ENCODE measurements at places on chromosomes 2 and 18. TPM values are rescaled to one million over a fixed set of nuclear protein-coding genes. Genes with fewer than 3 reads are reported as not detected.

The LIMS3 gene
- polyA plus RNA-seq: 6.0 TPM

The PPP1CB gene
- polyA plus RNA-seq: 195 TPM

The EVA1A gene
- 5.0 TPM for polyA plus RNA-seq

The HOXD1 gene
- polyA plus RNA-seq: 2.6 TPM

The CD28 gene
- 3.4 TPM for polyA plus RNA-seq

The RAB6C gene
- polyA plus RNA-seq: 0.24 TPM

The KIF5C gene
- 1.6 TPM for polyA plus RNA-seq

The ATP5F1A gene
- polyA plus RNA-seq: 500 TPM

The SEPTIN10 gene
- polyA plus RNA-seq: 75.9 TPM

The PTPN2 gene
- polyA plus RNA-seq: 27.0 TPM

The SERPINB12 gene
- 0.53 TPM for polyA plus RNA-seq

The UBXN4 gene
- polyA plus RNA-seq: 68.6 TPM

The GALR1 gene
- 0.01 TPM for polyA plus RNA-seq

The FAM124B gene
- polyA plus RNA-seq: 9.2 TPM

The TFCP2L1 gene
- 0.09 TPM for polyA plus RNA-seq

- no peak for DNase-seq
Measured at GRCh38 chr2:218325566-218326160, 31.0 kb upstream of the CATIP start.

DNA sequence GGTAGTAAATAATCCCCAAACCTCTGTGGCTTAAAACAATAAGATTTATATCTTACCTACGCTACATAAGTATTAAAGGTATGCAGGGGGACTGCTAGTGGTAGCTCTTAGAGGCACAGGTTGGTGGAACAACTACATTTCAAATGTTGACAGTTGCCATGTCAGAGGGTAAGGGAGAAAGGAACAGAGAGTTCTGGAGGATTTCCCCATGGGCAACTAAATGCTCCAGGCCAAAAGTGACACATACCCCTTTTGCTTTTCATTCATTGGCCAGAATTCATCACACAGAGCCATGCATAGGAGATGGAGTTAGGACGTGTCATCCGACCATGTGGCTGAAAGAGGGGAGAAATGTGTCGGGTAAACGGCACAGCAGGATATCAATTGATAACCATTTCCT is 133.2 kb downstream of the NAPG start:
- DNase-seq: no peak

GRCh38 chr2:197122821-197123220 is 187.8 kb downstream of the ANKRD44 start:
- DNase-seq: no peak

GRCh38 chr18:12308386-12309100 is 502 bp downstream of the TUBB6 start:
- no peak for DNase-seq

GRCh38 chr2:2294183-2294690 is 36.8 kb downstream of the MYT1L start:
- no peak for DNase-seq

DNA sequence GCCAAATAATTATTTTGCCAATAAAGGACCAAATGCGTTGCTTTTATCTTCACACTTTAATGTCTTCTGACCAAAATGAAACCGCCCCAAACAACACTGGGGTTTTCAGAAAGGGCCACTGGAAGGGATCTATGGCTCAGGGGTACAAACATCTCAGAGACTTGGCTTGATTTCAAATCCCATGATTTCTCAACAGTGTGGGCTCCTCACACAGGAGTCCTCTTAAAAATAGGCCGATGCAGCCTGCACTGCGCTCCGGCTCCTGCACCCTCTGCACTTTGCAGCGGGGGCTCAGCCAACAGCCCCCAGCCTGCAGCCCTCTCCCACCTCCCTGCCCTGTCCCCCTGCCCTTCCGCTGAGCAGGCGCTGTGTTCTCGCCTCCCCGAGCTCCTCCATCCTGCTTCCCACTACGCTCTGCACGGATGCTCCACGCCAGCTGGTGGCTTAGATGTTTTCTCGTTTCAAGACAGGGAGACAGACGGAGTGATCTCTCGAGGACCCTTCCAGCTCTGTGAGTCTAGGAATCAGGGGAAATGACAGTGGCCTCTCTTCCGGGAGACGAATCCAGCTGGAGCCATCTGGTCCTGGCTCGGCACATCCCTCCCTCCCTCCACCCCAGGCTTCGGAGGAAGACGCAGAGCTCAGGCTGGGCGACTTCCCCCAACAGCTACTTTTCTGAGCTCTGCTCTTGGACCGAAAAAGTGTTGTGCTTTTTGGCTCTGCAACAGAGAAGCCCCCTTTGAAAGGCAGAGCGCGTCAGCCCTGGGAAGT is 71.4 kb downstream of the KCNF1 start:
- no peak for DNase-seq

DNA sequence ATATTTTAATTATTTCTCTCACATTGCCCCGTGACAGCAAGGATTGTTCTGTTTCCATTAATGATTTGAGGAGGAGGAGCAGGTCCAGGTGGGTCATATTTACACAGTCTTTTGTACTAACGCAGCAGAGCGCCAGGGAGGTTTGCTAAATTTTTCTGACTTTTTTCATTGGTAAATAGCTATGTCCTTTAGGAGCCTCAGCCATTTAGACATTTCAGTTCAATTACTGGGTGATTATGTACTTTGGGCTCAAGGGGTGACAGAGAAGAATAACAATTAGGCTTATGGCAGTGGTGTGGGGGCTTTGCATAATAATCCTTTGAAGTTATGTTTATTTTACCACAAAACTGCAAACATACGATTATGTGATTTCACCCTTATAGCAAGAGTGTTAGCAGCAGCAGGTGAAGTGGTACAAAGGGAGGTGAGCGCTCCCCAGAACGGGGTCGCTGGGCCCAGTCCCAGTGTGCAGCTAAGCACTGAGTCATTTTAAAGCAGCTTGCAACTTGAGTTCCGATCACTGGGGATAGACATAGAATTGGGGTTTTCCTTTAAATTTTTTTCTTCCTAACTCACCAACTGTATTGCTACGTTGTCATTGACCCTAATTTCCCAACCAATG is 80.3 kb downstream of the TSHZ1 start:
- DNase-seq: no peak

GRCh38 chr2:101942851-101943250 is 48.9 kb upstream of the IL1R2 start:
- no peak for DNase-seq

DNA sequence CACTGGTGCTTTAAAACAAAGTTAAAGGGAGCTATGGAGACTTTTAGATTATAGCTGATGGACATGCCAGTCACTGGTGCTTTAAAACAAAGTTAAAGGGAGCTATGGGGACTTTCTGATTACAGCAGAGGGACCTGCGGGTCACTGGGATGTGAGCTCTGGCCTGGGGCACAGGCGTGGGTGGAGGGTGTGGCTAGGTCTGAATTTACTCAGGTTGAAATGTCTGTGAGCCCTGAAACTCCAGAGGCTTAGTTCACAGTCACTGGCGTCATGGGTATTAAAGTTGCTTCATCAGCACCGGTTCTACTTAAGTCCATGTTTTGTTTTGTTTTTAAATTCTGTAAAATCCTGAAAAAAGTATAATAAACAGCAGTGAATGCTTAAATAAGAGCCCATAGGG is 49.0 kb upstream of the TMEM18 start:
- no peak for DNase-seq

GRCh38 chr18:51132256-51132935 is 65.1 kb downstream of the MEX3C start:
- no peak for DNase-seq

DNA sequence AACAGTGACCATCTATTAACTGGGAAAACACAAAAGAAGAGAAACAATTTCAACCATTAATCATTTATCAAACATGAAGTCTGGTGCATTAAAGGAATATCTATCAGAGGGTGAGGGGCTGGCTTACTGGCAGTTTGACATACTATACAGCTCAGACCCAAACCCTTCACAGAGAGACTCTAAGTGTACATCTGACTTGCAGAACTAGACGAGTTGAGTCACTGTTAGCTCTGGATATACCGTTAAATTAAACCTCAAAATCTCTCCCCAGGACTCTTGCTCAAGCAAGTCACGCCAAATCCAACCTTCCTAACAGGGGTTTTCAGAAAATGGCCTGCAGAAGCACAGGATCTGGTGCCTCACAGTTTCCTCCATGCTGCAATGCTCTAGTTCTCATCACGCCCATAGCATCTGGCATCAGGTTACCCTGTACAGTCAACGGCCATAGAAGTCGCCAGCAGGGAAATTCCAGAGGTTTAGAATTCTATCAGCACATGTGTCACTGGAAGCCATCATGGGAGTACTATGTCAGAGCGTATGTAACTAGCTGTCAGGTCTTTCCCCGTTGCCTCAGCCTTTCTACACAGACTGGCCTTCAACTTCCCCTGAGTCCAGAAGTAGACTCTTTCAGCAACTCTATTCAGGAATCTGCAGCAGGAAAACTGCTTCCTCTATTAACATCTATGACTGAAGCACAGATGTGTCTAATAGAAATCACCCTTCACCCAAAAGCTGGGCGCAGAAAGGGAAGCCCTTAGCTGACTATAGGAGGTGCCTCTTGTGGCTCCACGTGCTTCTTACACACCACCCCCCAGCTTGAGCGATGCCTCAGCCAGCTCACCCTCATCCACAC is 9.3 kb downstream of the TGOLN2 start:
- no peak for DNase-seq

- no peak for DNase-seq
Measured at GRCh38 chr2:54054271-54054670, 61.1 kb upstream of the ACYP2 start.

DNA sequence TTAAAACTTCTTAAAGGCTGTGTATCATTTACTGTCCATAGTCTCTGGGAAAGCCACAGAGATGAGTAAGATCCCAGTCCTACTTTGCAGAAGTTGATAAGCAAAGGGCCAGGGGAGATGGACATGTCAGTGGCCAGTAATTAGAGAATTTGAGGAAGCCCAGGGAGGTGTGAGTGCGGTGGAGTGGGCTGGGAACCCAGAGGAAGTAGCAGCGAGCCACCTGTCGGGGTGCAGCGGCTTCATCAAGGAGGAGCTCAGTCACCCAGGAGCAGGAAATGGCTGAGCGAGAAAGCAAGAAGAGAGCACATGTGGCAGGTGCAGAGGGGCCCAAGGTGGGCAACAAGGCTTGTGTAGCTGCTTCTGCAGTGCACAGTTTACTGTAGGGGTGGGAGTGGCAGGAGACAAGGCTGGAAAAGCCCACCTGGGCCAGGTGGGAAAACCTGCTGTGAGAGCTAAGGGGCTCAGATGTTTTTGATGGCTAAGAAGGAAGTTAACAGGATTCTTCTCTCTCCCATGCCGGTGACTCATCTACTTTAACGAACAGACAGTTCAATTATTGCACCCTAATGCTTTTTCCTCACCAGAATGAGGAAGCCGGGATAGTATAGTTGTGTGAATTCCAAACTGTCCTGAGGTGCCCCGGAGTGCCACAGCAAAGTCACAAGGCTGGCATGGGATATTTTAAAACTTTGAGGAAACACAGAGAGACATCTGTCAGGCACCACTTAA is 34.8 kb upstream of the MGAT5 start:
- DNase-seq: no peak

DNA sequence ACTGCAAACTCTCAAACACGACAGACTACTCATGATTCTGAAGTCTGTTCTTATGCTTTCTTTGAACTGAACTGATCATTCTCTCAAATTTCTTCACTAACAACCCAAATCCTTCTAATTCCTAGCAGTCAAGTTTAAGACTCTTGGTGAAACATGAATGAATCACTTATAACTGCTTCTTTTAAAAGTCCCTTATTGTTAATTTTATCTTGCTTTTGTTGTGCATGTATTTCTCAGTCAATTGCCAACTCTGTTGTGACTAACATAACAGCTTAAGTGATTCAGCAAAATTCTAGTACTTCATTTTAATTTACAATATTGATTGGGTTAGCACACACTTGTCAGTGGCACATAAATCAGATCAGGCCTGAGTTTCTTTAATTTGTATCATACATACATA is 357.0 kb upstream of the FSIP2 start:
- DNase-seq: no peak

- no peak for DNase-seq
Measured at GRCh38 chr18:62715759-62716615, 646 bp downstream of the PHLPP1 start.

DNA sequence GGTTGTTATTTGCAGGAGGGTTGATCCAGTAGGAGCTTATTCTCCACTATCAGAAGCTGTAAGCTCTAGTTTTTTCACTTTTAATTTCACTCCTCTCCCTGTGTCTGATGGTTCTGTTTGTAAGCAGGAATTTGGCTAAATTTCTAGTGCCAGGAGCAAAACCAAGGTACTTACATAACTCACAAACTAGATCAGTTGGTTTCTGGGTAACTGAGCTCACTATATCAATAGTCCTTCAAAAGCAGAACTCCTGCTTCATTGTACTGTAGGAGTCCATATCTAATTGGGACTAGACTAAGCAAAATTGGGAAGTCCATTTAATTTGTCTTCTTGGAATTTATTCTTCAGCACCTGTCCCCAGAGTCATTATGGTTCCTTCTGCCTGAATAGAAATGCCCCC is 20.1 kb upstream of the RAX start:
- DNase-seq: no peak

- no peak for DNase-seq
Measured at GRCh38 chr2:15914596-15915385, 25.6 kb upstream of the MYCN start.

DNA sequence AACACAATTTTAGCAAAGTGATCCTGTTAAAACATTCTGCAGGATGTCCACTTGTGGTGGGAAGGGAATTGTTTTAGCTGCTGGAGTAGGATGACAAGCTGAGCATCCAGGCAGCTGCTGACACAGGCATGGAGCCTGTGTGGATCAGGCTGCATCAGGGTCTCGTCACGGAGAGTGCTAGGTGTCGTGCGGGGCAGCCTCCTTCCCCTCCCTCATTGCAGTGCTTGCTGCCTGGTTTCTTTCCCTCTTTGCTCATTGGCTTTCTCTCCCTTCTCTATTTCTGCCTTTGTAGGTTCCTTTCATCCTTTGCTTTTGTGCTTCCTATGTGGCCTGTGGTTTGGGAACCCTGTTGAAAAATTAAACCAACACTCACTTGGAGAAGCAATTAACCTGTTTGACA is 172.9 kb downstream of the TPGS2 start:
- DNase-seq: no peak

GRCh38 chr2:66509326-66509811 is 74.4 kb downstream of the MEIS1 start:
- DNase-seq: no peak

GRCh38 chr2:68172990-68173700 is 15.5 kb downstream of the PNO1 start:
- no peak for DNase-seq

DNA sequence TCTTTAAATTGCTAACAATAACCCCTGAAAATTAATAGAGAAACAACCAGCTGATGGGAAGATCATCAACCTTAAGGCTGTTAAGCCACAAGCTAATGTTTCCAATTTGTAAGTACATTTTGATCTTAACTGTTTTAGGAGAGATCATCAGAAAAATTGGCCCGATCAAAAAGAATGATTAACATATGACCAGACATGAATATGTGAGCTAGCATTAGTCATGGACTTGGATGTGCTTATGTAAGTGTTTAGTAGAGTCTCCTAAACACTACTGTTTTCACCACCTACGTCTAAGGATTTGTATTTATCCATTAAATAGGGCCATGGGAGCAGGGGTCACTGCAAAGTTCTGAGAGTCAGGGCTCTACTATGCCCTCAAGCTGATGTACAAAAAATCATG is 4.3 kb downstream of the LMAN1 start:
- DNase-seq: no peak

- DNase-seq: no peak
Measured at GRCh38 chr18:60755134-60755533, 382.6 kb upstream of the MC4R start.

Measured in forelimb muscle (tissue), 1 donor.